ENCODE measurements at places on chromosomes 2 and 18.

DNA sequence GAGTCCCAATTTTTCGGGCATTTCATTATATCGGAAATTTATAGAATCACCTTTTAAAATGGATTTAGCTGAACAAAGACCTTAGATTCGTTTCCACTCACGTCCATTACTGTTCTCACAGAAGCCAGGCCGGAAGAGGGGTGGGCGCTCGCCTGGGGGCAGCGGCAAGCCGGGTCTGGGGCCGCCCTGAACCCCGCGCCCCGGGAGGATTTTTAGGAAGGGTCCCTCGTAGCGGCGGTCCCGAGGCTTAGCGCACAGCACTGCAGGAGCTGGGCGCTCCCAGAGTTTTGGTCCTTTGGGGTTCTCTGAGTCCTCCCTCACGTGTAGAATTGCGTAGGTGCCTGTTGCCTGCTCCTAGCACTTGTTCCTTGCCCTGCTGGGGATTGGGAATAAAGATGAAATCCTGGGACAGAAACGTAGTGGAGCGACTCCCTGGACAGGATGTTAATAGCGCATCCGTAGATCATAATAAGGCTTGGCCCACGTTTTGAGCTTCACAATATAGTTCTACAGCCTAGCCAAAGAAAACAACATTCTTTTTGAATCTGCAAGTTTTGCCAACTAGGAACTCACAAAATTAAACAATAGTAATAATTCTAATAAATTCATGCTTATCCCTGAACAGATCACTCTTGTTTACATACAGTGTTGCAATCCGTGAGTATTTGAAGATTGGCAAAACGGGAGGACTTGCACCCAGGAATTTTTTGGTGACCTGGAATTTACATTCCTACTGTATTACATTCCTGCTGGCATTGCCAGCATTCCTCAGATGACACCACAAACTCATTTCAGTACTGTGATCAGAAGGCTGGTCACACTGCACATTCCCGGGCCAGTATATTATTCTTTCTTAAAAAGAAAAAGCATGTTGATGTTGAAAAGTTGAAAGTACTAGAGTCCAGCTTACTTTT, 875 bp downstream of the C18orf63 start:
- DNase-seq: no peak

- no peak for DNase-seq
Measured at GRCh38 chr2:73343992-73344391, 41.6 kb upstream of the ALMS1 start.

DNA sequence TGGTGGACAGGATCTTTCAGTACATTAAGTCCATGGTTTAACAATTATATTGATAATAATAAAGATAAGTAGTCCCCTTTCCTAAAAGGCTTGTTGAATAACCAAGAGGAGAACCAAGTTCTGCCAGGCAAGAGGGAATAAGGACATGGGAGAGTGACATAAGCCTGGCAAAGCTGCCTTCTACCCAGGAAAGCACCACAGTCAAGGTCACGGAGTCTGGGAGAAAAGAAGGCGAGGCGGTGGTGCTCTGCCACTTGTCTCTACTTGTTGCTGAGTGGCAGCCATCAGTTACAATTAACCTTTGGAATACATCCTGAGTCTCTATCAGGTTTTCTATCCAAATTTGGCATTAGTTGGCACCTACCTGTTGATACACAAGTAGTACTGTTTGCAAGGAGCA, 101.7 kb upstream of the GATA6 start:
- DNase-seq: no peak

DNA sequence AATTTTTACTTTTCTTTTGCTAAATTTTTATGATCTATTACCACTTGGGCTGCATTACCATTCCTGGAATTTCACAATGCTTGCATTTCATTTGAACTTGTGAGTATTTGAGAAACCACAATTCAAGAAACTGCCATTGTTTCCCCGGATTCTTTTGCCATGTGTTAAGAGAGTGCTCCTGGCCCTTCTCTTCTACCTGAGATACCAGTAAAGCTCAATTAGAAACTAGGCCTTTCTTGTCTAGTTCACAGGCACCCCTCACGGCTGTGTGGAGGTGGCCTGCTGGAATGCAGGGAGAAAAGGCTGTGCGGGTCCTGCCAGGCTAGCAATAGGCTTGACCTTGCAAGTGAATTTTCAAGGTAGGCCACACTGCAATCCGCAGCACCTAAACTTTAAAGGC, 40.8 kb downstream of the ZEB2 start:
- DNase-seq: no peak

DNA sequence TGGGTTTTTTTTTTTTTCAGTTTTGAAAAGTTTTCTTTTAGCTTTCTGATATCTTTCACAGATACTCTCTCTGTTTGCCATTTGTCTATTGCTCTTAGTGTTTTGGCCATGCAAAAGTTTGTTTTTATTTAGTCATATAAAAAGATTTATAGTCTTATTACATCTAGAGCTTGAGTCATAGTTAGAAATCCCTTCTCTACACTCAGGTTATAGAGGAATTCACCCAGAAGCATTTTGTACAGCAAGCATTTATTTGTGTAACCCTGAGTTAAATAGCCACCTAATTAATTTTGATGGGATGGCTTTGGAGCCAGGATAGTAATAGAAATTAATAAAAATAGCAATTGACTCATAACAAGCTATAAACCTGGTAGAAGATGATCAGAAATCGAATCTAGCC, 35.6 kb downstream of the ACTR2 start:
- no peak for DNase-seq

DNA sequence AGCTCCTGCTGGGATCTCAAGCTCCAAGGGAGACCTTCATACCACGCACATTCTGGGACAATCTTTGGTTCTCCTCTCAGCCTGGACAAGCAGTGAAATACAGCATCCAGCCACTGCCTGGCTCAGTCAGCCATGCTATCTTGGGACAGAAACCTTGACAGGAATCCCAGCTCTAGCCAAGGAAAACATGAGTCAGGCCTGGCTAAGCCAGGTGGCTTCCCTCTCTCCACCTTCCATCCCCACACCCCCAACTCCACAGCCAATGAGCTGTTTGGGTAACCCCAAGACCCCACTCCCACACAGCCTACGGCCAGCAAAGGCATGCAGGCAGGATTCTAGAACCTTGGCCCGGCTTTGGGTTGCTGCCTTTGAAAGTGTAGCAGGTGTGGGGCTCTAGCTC, 64.9 kb downstream of the MCFD2 start:
- DNase-seq: no peak

GRCh38 chr2:218582076-218582475, 13.4 kb downstream of the CNOT9 start:
- no peak for DNase-seq

GRCh38 chr2:58514252-58514651, 273.1 kb upstream of the FANCL start:
- no peak for DNase-seq

GRCh38 chr2:118599141-118599540, 248.3 kb downstream of the EN1 start:
- DNase-seq: no peak

GRCh38 chr2:202378001-202378400, 1.9 kb downstream of the BMPR2 start:
- DNase-seq: no peak

DNA sequence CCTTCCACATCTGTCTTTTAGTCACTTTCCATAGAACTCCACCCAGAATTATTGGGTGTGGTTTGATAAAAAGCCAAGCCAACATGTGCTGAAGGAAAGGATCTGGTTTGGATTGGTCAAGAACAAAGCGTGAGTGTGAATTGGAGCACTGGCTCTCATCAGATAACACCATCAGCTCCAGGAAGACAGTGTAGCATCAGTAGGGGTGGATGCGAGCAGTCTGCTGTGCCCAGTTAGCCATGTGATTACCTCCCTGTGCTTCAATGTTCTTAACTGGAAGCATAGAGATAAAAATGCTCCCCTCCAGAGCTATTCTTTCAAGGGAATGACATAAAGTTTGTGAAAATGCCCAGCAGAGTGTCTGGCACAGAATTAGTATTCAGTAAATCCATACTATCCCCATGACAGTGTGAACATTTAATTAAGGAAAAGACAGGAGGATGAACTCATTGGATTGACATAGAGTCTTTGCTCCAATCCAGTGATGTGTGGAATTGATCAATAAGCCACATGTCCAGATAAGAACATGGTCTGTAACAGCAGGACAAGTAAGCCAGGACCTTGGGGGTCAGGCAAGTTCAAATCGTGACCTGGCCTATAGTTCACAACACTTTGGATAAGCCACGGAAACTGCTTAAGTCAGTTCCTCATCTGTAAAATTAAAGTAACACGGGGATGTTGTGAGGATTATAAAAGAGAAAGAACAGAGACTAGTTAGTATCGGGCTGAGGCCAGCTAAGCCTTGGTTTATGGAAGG, 68.0 kb downstream of the FAM124B start:
- no peak for DNase-seq

- DNase-seq: no peak
Measured at GRCh38 chr2:214995409-214995808, 143.0 kb downstream of the ABCA12 start.

DNA sequence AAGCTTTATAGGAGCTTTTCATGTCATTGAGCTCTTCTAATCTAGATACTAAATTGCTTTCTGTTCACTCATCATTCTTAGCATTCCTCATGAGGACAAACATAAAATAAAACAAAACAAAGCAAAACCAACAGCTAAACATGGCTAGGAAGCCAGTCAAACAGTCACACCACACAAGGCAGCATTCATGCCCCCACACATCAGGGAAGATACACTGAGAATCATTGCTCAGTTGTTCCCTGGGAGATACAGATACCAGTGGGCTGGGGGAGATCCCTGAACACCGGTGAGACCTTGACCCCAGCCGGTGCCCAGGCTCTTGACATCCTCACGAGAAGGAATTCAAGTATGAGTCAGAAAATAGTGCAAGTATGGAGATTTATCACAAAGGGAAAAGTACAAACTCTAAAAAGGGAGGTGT, 177.9 kb upstream of the ARL4C start:
- DNase-seq: no peak

GRCh38 chr18:4831127-4831526, 365.9 kb downstream of the AKAIN1 start:
- no peak for DNase-seq

- no peak for DNase-seq
Measured at GRCh38 chr18:21439431-21439846, 161.1 kb downstream of the ESCO1 start.

GRCh38 chr2:65350651-65351056, 81.7 kb downstream of the SPRED2 start:
- DNase-seq: no peak

- no peak for DNase-seq
Measured at GRCh38 chr18:59021500-59021899, 118.2 kb upstream of the SEC11C start.

DNA sequence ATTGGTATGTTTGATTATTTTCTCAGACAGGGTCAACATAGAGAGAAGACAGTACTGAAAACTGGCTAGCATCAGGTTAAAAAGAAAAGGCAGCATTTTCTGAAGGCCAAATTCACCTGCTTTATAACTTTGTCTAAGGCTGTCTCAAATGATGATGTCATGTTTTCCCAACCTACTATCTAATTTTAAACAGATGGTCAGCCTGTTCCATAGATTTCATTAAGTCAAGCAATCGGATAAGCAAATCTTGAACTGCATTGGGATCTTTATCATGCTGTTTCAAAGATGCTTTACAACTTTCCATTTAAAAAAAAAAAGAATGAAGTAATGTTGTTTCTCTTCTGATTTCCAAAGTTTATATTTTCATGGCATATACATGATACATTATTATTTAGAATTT, 56.3 kb upstream of the SPOPL start:
- no peak for DNase-seq

DNA sequence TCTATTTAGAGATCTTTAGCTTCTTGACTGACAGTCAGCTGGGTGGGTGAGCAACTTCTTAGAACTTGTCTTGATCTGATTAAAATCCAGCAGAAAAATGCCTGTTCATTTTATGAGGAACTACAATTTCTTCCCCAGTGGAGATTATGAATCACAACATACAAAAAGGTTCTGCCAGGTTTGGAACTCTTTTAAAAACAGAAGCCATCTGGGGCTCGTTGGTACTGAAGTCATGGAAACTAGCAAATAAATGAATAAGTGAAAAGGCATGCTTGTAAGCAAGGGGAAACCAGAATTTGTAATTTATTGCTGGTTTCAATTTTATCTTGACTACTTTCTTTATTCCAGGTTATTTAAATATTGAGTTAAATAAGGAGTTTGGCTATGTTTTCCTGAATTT, 767.4 kb downstream of the MBD2 start:
- DNase-seq: no peak

DNA sequence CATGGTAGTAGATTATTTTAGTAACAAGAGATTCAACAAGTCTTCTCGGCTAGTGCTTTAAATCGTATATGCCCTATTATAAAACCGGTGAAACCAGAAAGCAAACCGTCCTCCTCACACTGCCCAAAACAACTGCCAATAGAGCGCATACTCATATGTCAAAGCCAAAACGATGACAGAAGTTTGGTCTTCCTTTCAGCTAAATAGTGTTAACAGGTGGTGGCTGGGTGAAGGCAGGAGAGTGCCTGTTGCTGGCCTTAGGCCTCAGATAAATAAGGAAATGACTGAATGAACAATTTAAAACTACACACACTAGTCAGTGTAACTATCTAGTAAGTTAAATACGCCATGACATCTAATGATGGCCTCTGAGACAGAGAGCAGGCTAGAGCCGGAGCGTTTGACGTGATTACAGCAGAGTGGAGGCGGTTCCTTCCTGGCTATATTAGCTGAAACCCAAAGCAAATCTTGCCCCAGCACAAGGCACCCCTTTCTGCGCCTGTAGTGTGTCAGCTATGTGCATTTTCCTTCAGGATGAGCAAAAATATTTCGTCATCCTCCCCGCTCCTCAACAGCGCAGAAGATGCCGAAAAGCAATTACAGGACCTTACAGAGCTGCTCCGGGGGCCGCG, 1.6 kb downstream of the LONRF2 start:
- no peak for DNase-seq

DNA sequence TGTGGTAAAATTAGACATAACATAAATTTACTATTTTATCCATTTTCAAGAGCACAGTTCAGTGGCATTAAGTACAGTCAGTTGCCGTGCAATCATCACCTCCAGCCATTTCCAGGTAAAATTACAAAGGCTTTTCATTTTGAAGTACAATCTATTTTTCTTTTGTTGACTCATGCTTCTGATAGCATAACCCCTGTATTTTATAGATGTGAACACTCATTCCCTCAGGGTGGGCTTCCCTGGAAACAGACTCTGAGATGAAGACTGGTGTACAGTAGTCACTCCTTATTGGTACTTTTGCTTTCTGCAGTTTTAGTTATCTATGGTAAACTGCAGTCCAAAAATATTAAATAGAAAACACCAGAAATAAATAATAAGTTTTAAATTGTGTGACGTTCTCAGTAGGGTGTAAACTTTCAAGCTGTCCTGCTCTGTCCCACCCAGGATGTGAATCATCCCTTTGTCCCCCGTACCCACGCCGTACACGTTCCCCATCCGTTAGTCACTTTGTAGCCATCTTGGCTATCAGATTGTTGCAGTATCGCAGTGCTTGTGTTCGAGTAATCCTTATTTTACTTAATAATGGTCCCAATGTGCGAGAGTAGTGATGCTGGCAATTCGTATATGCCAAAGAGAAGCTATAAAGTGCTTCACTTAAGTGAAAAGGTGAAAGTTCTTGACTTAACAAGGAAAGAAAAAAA, 41.1 kb upstream of the NAB1 start:
- no peak for DNase-seq

Measured in CD4-positive, alpha-beta T cell treated with Interleukin-21 for 1 hour (primary cell).